Neuronal stem cell (in vitro differentiated cells): ENCODE measurements at places on chromosomes 6 and 20.

GRCh38 chr6:106090001-106090400, 3.9 kb downstream of the PRDM1 start:
- no peak for DNase-seq

DNA sequence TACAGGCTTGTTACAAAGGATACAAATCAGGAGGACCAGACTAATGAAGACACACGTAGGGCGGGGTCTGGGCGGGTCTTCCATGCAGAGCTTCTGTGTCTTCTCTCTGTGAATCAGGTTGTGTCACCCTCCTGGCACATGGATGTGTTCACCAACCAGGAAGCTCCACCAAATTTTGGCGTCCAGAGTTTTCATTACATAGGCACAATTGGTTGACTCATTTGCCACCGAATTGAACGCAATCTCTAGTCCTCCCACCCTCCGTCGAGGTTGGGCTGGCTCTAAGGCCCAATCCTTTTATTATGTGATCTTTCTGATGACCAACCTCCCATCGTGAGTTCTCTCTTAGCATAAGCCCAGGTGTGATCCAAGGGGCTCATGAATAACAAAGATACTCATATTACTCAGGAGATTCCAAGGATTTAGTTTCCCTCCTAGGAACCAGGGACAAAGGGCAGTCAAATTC, 36.3 kb upstream of the DDR1 start:
- DNase-seq, result no peak

DNA sequence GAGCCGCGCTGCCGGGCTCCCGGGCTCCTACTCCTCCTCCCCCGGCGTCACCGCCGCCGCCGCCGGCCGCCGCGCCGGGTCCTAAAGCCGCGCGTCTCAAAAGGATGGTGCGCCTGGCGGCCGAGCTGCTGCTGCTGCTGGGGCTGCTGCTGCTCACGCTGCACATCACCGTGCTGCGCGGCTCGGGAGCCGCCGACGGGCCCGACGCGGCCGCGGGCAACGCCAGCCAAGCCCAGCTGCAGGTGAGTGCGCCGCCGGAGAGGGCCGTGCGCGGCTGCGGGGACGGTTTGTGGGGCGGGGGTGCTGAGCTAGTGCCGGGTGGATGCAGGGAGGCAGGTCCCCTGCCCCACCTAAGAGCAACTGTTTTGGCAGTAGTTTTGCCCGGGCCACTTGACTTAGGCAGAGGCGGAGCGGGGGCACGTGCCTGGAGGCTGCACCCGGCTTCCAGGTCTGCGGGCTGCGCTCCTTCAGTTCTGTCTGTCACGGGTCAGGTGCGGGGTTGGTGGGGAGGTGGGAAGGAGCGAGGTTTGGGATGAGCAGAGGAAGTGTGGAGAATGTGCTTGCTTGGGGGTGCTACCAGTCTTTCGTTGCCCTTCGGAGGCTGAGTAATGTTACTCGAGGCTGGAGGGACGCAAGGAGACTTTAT, 722 bp downstream of the ISM1 start:
- peak; percentile 72 for DNase-seq

DNA sequence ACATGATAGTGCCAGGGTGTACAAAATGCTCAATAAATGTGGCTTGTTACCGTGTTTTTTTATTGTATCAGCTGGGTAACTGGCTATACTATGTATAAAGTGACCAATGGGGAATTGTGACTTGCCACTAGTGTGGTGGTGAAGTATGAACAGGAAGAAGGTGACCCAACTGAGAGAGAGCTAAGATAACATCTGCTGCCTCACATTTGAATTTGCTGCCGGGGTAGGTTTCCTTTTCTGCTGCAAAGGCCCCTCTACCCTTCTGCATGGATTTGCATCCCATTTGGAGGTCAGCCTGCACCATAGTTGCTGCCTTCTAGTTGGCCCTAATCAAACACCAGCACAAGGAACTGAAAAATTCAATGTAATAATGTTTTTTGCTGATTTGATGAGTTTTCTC, 24.1 kb downstream of the IL17A start:
- no peak for DNase-seq
